Activated CD4-positive, alpha-beta T cell treated with anti-CD3 and anti-CD28 coated beads for 1 hour (primary cell): ENCODE measurements at places on chromosomes 4 and X.

DNA sequence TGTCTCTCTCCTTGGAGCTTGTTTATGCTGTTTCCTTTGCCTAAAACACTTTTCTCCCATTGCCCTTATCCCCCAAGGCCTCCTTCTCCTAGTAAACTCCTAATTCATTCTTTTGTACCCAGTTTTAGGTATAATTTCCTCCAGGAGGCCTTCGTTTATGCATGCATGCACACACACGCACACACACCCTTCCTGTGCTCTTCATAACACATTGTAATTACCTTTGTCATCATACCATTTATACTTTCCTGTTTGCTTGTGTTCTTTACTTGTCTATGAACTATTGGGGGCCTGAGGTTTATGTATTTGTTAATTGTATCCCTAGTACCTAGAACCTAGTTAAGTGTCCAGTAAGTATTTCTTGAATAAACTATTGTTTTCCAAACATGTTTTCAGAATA, 45.5 kb downstream of the XIAP start:
- DNase-seq, result no peak

DNA sequence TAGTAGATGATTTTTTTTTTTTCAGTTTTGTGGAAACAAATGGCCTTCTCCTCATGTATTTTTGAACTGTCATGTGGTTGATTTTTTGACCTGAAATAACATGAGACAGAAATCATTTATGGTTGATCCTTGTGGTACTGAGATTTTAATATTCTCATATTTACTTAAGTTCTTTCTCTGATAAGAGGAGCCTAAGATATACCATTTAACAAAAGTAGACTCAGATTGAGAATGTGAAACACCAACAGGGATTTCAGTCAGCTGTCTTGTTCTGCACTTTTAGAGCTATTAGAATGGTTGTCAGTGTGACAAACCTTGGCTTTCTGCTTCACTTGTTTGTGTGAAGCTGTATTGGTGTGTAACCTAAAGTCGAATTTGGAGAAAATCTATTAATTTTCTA, 575.7 kb downstream of the SPOCK3 start:
- no peak for DNase-seq

- DNase-seq, result no peak
Observed at GRCh38 chr4:25590171-25590570, 65.5 kb upstream of the SLC34A2 start.

DNA sequence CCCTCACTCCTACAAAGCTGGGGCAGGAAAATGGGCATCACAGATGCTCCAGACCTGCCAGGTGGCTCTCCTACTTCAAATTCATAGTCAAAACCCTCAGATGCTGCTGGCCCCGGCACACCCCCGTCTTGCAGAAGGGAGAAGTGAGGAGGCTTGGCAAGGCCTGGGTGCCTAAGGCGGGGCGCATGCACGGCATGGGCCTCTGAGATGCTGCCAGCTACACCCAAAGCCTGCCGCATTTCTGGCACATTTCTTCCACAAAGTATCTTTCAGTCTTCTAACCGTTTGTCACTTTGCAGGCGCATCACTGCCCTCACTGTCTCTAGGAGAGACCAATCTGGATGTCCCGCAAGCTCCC, 19.6 kb downstream of the WDR1 start:
- DNase-seq, result no peak

- DNase-seq, result no peak
Observed at GRCh38 chr4:145921231-145921630, 17.4 kb downstream of the ZNF827 start.
